ENCODE measurements at places on chromosomes 4 and X.

DNA sequence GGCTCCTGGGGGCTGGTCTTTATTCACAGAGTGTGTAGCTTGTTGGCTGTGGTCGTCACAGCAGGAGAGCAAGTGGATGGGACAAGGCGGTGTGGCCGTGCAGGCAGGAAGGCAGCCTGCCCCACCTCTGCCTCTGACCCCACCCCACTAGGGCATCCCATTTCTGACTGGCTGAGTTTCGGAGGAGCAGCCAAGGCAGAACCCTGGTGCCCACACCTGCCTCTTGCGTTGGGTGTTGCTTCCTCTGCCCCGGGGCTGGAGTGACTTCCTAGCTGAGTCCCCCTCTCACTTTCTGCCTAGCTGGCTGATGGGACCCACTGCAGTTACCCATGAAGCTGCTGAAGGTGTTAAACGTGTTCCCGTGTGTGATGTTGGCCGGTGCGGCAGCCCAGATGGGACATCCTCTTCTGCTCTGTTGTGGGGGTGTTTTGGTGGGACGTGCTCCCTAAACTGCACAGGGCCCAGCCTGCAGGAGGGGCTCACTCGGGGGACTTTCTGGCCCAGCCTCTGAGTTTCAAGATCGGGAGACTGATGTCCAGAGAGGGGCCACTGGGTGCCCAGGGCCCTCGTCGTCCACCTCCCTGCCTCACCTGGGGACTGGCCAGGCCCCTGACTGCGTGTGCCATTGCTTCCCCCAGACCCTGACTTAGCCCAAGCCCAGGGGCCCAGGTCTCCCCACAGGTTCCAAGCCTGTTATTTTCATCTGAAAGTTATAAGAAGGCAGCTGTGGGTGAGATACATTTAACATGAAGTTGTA lies 101.5 kb downstream of the PSAPL1 start:
- DNase-seq: no peak

DNA sequence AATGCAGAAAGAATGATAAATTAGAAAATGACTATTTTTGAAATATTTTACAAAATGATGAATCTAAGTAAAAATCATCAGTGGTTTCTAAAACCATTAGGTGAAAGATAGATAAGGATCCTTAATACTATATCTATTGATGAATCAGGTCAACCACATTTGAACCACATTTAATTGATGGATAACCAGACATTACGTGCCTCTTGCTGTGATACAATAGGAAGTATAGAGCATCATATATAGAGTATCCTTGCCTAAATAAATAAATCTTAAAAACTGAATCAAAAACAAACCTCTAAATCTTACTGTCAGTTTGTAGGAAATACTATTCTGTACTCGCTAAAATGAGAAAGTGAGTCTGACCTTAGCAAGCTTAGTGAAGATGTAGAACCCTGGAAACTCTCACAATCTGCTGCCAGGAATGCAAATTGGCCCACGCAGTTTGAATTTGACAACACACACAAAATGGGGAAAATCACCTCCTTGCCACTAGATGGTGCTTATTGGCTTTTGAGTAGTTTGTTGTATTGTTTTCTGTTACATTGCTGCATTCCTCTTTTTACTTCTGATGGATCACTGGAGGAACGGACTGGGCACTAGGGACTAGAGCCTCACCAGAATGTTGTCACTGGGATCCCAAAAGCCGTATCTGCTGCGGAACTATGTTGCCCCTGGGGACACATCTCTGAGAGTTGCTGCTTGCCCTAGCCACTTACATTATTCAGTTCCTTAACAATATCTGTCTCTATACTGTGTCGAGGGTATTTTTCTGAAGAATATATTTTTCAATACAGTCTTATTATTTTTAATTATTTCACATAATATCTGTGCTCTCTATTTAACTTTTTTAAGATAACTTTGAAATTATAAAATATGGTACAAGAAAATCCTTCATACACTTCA lies 25.4 kb upstream of the SLAIN2 start:
- no peak for DNase-seq

GRCh38 chr4:84529169-84529751 lies 30.2 kb upstream of the NKX6-1 start:
- DNase-seq: no peak

DNA sequence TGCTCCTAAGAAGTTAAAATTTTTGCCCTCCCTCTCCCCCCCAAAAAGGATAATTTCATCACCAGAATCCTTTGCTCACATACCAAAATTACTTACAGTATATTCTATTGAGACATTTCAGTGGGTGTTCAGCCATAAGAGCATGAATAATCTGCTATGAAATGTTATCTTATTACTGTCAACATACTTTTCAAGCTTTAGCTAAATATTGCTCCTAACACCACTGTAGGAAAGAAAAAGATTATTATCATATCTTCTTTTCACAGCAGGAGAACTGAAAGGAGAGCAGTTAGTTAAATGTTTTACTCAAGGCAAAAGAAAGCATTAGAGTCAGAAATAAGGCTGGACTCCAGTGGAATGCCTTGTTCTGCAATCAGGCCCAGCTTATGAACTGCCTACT lies 231.0 kb upstream of the GYPA start:
- no peak for DNase-seq

- DNase-seq: no peak
Observed at GRCh38 chr4:87012265-87012953, 77.6 kb downstream of the AFF1 start.

DNA sequence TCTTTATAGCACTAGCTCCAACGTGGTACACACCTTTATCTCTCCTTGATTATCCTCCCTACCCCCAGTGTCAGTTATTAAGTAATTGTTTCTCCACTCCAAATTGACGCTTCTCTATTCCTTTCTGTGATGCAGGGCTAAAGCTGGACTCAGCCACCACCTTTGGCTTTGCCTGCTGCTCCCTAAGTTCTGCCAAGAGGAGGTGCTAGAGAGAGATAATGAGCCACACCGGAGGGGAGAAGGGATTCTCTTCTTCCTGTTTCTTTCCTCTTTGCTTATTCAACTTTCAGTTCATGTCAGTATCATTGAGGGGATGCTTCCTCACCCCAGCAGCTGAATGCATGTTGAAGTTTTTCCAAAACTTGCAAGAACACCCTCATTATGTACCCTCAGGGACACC lies 176.5 kb downstream of the GBA3 start:
- no peak for DNase-seq

DNA sequence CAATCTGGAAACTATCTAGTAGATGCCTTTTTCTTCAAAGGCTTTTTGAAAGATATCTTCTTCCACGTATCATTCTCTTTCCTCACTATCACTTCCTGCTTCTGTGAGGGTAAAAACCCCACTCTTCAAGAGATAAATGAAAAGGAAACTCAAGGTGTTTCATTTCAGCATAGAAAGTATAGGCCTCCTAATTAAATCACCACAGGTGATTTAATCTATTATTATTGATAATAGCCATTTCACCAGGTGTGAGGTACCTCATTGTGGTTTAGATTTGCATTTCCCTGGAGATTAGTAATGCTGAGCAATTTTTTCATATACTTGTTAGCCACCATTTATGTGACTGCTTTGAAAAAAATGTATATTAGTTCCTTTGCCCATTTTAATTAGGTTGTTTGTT lies 92.0 kb upstream of the EMCN start:
- DNase-seq: no peak

GRCh38 chr4:78936989-78937388 lies 2.2 kb downstream of the PAQR3 start:
- no peak for DNase-seq

- no peak for DNase-seq
Observed at GRCh38 chr4:127634181-127634580, 1.4 kb downstream of the INTU start.

DNA sequence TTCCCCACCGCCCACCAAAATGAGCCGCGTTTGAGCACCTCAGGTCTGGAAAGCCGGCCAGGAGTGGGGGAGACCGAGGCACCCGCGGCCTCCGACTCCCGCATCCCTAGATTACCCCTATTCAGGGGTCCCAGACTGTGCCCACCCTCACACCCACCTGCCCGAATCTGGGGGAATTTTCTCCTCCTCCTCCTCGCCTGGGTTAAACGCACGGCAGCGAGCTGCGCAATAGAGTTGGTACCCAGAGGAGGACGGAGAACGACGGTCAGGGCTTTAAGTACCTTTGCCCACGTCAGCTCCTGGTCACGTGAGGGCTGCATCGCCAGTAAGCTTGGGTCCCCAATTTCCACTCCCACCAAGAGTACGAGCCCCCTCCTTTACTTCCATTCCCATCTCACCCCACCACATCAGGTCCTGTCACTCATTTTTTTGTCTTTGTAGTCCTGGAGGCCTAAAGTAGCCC lies at the start of gene ARMCX2:
TSS of gene ARMCX2 (minus strand) at position 250 of the 463 bp plus-strand sequence. CDS start 2,262 bp downstream, outside the sequence.
- DNase-seq: no peak

DNA sequence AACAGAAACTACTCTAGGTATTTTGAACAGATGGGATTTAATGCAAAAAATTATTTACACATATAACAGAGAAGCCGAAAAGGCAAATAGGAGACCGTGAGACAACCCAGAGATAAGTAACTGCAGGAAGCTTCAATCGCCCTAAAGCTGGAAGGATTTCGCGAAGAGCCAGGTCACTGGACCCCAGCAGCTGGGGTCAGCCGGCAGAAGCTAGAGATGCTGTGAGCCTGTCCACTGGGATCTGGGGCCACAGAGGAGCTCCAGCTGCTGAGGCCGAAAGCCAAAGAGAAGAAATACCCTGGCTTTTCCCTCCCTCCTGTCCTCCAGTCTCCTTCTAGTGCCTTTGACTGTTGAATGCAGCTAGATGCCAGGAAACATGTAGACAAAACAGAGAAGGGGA lies 192.8 kb upstream of the BCOR start:
- no peak for DNase-seq

DNA sequence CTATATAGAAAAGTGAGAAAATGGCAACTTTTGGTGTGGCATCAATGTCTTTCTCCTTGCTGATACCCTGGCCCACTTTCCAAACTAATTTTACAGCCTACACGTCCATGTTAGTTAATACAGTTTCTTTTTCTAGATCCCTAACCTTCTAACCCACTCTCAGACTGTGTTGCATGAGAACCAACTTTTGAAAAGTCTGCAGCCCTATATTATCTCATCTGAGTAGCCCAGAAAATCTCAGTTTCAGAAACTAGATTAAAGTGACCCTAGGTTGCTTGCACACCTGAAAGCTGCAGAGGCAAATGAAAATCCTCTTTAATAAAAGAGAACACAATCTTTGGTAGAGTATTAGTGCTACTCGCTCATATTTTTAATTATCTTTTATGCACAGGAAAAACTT lies 371.6 kb upstream of the EMCN start:
- DNase-seq: no peak

- DNase-seq: no peak
Observed at GRCh38 chrX:77444075-77444474, 3.1 kb upstream of the FGF16 start.

DNA sequence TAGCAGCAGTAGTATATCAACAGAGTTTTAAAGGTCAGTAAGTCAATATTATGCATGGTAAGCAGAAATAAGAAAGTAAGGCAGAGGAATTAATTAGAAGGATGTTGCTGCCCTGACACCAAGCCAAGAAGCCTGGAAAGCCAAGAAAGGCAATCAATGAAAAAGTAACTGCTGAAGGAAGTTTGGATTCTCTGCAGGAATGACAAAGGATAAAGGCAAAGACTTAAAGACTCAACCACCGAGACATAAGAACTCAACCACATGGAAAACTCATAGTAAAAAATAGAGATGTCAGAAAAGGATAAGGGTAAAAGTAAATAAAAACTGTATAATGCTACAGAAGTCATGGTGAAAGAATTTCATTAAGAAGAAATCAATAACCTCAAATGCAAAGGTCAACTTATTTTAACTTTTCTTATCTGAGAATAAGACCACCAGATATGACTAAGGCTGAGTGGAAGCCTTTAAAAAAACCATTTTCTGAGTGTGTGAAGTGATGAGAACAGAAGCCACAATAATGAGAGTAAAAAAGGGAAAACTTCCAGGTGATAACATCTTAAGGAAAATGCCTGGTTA lies 55.2 kb downstream of the NEK1 start:
- DNase-seq: no peak

DNA sequence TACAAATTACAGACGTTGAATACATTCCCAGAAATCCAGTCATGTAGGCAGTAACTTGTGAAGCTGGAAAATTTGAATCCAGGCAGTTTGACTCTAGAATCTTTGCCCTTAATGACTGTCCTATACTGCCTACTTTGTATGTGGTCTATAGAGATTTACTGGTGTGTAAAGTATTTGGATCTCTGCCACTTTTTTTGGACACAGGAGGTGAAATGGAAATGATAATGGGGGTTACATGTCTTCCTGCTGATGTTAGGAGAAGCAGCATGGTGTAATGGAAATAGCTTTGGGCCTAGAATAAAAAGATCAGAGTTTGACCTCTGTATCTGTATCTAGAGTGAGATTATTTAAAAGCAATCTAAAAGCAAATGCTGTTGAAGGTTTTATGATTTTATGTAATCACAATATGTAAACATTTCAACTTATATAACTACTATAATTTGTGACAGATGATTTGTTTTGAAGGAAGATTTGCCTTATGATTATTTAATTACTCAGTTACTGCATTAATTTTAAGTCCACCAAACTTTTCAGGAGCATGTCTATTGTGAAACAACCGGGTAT lies 3.3 kb downstream of the COL4A5 start:
- DNase-seq: no peak

DNA sequence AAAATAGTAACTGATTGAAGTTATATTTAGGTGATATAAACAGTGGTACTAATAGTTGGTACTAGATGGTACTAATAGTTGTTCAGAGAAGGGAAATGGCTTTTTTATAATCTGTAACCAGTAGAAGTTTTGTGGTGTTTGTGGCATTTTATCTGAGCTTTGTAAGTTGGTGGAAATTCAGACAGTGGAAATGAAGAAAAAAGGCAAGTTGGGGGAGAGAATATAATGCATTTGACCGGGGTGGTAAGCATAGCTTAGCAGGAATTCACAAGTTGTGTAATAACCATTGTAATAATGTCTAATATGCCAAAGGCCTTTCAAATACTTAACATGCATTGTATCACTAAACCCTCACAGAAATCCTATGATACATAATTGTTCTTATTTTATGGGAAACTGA lies 36.3 kb downstream of the DTHD1 start:
- DNase-seq: no peak

DNA sequence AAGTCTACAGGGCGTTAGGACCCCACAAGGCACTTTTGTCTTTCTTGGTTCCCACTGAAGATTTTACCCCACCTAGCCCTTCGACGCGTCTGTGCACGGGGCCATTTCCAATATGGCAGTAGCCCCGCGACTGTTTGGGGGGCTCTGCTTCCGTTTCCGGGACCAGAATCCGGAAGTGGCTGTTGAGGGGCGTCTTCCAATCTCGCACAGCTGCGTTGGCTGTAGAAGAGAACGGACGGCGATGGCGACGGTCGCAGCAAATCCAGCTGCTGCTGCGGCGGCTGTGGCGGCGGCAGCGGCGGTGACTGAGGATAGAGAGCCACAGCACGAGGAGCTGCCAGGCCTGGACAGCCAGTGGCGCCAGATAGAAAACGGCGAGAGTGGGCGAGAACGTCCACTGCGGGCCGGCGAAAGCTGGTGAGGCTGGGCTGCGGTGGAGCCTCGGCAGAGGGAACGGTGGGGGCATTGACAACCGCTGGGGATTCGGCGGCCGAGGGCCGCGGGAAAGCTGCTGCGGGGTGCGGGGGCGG lies at the start of gene USP11:
TSS of gene USP11 (plus strand) at position 207 of the 530 bp plus-strand sequence. CDS start at position 242, 35 bp downstream.
- DNase-seq: peak; percentile 47

- no peak for DNase-seq
Observed at GRCh38 chr4:18394656-18395055, 373.1 kb upstream of the LCORL start.
